Stimulated activated CD8-positive, alpha-beta memory T cell treated with anti-CD3 and anti-CD28 coated beads, Interleukin-7, amount 100 ng/mL, for 1 hour (primary cell): ENCODE measurements at places on chromosomes 4 and X.

DNA sequence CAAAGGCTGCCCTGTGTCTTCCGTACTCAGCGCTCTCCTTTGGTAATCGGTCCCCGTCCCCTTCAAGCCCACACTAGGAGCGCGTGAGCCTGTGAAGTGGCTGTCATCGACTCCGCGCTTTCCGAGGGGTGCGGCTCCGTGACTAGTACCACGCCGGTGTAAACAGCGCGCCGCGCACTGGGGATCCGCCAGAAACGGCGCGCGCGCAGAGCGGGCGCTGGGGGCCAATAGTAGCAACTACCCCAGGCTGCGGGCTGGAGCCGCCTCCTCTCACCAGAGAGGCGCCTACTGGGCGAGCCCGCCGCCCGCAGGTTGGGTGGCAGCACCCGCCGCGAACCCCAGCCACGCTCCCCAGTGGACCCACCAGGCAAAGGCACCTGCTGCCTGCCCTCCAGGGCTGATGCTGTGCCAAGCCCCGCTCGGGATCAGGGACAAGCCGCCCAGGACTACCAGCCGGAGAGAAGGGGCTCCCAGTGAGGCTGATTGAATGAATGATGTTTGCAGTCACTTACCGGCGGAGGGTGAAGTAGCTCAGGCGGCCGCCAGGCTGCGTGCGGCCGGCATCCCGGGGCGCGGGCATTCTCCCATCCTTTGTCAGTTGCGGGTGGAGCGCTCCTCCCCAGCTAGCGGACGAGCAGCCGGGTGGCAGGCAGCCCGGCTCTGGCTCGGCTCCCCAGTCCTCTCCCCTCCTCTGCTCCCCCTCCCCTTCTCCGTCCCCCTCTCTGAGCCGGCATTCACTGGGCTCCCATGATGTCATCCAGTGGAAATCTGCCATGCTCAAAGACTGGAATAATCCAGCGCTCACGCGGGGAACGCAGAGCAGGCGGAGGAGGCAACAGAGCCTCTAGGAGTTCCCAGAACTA is 370.3 kb upstream of the SMIM31 start:
- no peak for DNase-seq

DNA sequence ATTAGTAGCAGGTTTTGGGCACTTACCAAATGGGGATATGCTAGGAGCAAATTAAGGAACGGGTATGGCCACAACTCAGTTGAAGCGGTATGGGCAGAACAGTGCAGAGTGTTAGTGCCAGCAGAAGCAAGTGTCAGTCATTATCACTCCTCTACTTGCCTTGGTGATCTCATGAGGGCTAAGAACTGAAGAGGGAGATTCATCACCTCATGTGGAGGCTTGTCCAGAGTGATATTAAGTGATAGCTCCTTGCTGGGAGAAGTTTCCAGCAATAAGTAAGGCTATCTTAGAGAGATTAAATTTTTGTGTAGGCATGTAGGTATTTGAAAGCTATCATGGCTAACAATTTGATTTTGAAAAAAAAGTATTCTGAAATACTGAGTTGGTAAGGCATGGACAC is 615.4 kb upstream of the SMIM31 start:
- no peak for DNase-seq

DNA sequence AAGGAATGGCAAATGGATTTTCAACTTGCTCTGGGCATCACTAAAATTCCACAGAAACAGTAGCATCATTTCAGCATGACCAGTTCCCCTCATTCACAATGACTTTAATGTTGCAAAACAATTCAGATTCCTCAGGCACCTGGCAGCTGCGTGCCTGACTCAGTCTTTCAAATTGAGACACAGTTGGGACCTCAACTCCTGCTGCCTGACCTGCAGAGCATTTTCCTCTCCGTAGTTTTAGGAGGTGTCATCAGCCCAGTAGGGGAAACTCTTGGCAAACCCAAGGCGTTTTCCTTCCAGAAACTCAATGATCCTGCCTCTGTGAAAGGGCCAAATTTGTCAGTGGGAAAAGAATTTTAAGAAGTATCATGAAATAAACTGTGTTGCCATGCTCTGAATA is 388.9 kb downstream of the SPRY1 start:
- no peak for DNase-seq

- no peak for DNase-seq
Observed at GRCh38 chr4:108849611-108850168, 86.8 kb upstream of the ETNPPL start.

DNA sequence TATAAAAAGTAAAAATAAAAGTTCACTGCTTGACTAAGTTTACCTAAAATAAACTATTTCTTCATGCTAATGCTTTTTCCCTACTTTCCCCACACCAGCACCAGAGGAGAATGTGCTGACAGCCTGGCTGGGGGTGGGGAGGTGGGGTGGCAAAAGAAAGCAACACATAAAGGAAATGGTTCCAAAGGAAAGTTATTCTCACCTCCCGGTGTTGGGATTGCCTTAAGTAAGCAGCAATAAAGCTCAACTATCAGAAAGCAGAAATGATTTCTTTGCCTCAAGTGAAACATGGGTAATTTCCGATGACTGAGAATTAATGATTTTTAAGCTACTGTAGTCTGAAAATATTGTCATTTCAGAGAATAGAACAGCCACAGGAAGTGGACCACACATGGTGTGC is 84.5 kb upstream of the DKK2 start:
- no peak for DNase-seq

- DNase-seq, result no peak
Observed at GRCh38 chrX:27555514-27555913, 34.6 kb upstream of the DCAF8L2 start.

- no peak for DNase-seq
Observed at GRCh38 chrX:69218407-69218997, 53.2 kb upstream of the PJA1 start.

GRCh38 chr4:166078955-166079354 is 205.9 kb downstream of the TLL1 start:
- no peak for DNase-seq

DNA sequence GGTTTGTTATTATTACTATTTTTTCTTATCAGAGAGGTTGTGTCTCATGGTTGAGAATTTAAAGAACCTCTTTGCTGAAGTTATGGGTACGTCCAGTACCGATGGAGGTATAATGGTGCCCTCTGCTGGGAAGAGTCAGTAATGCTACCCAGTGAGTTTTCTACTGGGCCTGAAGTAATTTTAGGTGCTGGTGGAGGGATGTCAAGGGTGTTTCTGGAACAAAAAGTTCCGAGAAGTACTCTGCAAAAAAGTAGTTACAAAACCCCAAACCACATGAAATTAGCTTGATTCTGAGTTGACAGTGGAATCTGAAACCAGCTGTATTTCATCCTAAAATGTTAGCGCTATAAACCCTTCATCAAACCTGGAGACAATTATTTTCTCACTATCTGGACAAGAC is 102.5 kb upstream of the MID1 start:
- DNase-seq, result no peak
